ENCODE measurements at places on chromosomes 13 and 19.

GRCh38 chr19:56301886-56302620, 12.6 kb downstream of the ZSCAN5A start:
- no peak for DNase-seq

DNA sequence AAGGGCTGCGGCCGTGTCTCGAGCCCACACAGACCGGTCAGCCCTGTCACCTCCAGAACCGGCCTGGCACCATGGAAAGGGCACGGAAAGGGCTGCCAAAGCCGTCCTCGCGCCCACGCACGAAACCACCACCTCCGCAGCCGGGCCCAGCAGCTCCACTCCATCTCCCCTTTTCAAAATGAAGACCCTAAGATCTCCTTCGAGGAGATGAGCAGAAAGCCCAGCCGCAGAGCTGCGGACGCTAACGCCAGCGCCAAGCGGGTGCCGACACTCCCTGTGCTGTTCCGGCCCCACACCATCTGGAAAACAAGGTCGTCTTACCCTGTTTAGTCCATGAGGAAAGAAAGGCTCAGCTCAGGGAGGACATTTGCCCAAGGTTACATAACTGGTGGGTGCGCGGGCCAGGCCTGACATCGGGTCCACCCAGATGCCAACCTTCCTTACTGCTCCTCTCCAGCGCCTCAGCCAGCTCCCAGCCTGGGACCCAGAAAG, 131.1 kb downstream of the FOXO1 start:
- DNase-seq: no peak

- DNase-seq: no peak
Measured at GRCh38 chr19:47797996-47798903, 6.1 kb downstream of the TPRX1 start.

DNA sequence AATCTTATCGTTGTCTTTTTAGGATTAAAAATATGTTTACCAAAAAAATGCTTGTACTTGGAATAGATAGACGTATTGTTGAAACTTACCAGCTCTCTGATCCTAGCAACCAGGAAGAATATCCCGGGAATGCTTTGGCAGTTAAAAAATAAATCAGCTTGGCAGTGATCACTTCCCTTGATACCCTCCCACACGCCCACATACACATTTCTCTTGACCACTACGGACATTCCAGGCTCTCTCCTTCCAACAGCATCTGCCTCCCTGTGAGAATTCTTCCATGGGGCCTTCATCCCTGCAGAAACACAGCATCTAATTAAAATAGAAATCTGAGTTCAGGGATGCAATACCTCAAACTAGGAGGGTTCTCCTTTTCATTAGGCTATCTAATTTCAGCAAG, 57.9 kb downstream of the THSD1 start:
- DNase-seq: no peak

- no peak for DNase-seq
Measured at GRCh38 chr13:99050983-99051488, 73.2 kb upstream of the DOCK9 start.

All from DMS53 (cell line).